Right renal cortex interstitium (tissue), 3 donors: ENCODE measurements at places on chromosomes 3 and 15.

GRCh38 chr3:136856665-136857064 lies 5.3 kb upstream of the NCK1 start:
- no peak for DNase-seq

- DNase-seq: no peak
Observed at GRCh38 chr3:129211772-129212171, 28.1 kb upstream of the CNBP start.

- DNase-seq: no peak
Observed at GRCh38 chr3:88896026-88896425, 211.4 kb upstream of the EPHA3 start.

DNA sequence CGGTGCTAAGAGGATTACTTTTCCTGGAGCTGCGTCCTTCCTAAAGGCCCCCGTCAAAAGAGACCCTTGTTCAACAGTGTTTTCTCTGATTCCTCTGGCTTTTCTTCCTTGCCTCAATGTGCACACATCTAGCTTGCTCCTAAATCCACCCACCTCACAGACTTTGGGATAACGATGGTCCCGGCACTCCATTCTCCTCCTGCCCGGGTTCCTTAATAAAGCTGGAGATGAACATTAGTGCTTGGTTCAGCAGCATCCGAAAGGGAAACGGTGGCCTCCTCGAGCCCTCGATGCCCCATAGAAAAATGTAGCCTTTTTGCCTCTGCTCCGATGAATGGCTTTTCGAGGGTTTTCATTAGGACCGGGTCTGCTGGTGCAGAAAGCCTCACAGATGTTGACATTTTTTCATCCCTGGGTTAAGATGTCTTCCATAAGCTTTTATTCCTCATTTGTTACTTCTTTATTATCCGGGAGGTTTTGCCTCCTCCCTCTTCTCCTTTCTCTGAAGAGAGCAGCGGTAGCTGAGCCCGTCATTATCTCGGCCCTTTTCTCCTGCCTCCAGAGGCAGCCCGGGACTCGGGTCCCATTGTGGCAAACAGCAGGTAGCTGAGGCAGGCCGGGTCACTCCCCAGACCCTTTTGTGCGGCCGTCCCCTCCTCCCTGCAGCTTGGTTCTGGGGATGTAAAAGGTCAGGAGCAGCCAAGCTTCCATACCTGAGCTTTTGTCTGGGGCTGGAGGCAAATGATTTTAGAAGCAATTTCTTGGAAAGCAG lies 64.6 kb downstream of the CPN2 start:
- DNase-seq: no peak

DNA sequence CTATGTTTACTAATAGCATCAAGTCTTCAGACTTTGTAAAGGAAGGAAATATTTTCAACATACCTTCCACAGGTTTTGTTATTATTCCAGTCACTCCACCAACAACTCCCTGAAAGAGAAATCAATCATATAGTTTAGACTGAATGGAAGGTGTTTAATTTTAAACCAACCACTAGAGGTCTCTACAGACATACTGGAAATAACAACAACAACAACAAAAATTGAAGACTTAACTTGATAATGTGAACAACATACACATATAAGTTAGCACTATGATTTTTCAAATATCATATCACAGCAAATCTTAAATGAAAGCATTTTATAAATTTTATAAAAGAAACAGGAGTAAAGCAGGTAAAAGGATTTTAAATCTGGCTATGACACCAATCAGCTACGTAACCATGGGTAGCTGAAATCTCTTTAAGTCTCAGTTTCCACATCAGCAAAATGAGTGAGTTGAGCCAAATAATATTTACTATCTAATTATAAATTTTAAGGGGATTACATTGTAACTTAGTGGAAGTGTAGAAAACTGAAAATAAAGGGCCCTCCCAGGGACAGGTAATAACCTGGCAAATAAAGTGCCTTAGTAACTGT lies 188.2 kb downstream of the VPS13C start:
- DNase-seq: no peak

DNA sequence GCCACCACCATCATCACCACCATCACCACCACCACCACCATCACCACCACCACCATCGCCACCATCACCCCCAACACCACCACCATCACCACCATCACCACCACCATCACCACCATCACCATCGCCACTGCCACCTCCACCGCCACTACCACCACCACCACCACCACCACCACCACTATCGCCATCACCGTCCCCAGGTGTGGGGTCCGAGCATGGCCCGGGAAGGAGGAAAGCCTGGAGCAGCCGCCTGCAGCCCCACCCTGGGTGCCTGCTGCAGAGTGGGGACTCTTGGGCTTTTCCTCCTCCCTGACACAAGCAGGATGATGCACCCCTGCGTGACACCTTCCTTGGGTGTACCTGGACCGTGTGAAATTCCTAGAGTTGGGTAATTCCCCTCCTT lies 43.9 kb downstream of the MUC4 start:
- DNase-seq: no peak

DNA sequence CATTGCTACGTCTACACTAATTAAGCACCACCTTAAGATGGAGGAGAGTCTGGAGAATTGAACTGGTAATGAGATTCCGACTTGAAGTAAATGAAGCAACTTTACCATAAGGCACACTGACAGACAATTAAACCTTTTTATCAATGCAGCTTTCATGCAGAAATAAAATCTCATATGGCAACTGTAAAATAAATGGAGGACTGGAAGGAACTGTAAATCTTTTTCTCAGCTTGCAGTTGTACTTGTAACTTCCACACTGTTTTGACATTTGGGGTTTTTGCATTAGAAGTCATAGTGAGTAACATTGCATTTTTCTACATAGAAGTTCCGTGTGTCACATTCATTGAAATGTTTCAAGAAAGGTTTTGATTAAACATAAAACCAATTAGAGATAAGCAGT lies 705.3 kb downstream of the NLGN1 start:
- DNase-seq: no peak

DNA sequence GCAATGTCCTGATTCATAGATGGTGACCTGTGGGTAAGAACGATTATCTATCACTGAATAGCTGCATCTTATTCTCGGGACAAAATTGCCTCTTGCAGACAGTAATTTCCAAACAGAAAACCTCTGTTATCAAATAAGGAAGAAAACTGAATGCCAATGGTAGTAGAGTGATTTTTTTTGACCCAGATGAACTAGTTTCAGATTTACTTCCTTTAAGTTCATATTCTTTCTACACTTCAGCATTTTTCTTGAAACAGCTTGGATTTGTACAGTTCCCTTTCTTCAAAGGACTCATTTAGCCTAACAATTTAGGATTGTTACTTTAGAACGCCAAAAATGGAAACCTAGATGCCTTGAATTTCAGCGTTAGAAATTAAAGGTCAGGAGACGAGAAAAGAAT lies 14.6 kb downstream of the ETV5 start:
- no peak for DNase-seq

- DNase-seq: no peak
Observed at GRCh38 chr3:156240642-156241041, 120.3 kb downstream of the KCNAB1 start.

- DNase-seq: no peak
Observed at GRCh38 chr3:123312331-123313265, 110.9 kb downstream of the SEC22A start.

- no peak for DNase-seq
Observed at GRCh38 chr3:65200310-65200970, 512.6 kb upstream of the ADAMTS9 start.

- no peak for DNase-seq
Observed at GRCh38 chr3:127032296-127032990, 49.5 kb downstream of the PLXNA1 start.

DNA sequence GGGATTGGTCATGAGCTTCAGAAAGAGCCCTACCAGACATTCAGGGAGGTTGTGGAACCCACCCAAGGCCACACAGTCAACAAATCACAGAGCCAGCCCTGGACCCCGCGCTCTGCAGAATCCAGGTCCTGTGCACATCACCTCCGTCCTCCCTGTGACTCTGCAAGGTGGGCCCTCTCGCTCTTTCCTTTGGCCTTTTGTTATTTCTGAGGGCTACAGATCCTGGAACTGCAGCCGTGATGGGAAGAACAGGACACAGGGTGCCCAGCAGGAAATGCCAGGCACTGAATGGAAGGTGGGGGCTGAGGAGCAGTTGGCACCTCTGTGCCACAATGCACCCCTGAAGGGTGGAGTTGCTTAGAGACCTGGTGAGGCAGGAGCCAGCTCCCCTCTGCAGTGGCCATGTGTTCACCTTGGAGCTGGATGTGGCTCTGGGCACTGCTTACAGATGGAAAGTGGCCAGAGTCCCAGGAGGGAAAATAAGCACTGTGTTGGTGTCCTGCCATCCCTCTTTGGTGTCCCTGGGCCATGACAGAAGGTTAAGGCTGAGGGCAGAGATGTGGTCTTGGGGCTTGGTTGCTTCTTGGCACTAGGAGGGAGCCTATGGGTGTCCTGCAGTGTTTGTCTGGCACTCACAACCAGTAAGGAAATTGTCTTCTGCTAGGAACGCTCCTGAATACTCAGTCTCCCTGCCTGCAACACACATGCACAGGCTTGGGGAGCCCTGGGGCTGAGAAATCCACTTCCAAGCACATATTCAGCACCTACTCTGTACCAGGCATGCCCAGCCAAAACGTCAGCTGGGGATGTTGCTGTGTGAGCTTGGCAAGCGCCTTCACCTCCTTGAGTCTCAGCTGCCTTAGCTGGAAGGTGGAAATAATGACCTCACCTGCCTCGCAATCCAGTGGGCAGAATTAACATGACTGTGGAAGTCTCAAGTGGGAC lies 98.0 kb upstream of the SLC6A6 start:
- DNase-seq: no peak

DNA sequence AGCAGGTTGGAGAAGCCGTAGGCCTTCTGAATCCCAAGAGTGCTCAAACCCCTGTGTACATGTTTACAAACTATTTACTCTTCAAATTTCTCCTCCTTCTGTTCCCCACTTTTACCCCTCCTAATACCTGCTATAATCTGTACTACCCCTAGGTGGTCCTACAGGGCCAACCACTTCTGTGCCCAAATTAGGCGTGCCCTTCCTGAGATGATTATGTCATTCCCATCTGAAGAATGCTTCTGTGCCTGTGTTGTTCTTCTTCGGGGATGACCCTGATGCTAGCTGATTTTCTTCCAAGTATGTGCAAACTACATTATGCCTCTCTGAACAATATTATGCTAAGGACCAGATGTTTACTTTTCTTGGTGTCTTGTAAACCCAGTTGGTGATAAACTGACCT lies 20.5 kb downstream of the RBP2 start:
- no peak for DNase-seq

GRCh38 chr3:128082546-128082945 lies 30.3 kb downstream of the SEC61A1 start:
- DNase-seq: no peak
